Stimulated activated CD8-positive, alpha-beta memory T cell treated with anti-CD3 and anti-CD28 coated beads, Interleukin-7, amount 100 ng/mL, for 24 hours (primary cell): ENCODE measurements at places on chromosomes 6 and 20.

DNA sequence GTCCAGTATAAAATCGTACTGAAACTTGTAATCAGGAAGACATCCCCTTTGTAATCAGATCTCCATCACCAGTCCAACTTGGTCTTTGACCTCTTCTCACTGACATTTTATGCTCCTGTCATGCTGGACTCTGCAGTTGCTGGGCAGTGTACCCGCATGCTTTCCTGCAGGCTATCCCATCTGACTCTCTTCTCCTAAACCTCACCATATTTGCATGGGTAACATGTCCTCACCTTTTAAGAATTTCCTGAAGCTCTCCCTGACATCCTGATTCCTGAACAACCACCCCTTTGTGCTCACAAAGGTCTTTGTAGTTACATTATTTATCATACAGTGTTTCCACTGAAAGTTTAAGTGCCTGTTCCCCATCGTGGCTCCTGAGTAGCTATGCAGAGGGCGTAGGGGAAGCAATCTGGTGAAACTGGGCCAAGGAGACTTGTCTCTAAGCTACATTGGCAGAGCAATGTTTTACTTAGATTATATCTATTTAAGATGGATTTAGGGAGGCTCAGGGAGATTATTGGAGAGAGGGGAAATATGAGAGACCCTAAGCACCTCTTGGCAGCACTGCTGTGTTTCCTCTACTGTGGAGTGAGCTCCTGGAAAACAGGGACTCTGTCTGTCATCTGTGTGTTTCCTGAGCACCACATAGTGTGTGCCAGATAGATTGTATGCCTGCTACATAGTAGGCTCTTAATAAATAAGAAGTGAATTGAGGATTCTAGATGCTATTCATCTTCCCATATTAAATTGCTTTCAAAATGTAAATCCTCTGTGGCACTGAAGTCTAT, 124.0 kb downstream of the LAMA2 start:
- no peak for DNase-seq

- no peak for DNase-seq
Observed at GRCh38 chr20:47854687-47855212, 69.5 kb upstream of the SULF2 start.

- no peak for DNase-seq
Observed at GRCh38 chr6:46465294-46466165, 25.7 kb downstream of the RCAN2 start.

- no peak for DNase-seq
Observed at GRCh38 chr6:10854922-10855632, 16.7 kb upstream of the MAK start.

GRCh38 chr6:35089216-35089934, 51.8 kb downstream of the TCP11 start:
- no peak for DNase-seq

GRCh38 chr6:86961455-86962200, 24.3 kb downstream of the HTR1E start:
- DNase-seq, result no peak
